Left ventricle myocardium superior (tissue), 1 donor: ENCODE measurements at places on chromosomes 5 and 9. TPM values are rescaled to one million over a fixed set of nuclear protein-coding genes. Genes with fewer than 3 reads are reported as not detected.
A peak's percentile ranks its signal among the peaks of the same experiment; 100 is the strongest.

DNA sequence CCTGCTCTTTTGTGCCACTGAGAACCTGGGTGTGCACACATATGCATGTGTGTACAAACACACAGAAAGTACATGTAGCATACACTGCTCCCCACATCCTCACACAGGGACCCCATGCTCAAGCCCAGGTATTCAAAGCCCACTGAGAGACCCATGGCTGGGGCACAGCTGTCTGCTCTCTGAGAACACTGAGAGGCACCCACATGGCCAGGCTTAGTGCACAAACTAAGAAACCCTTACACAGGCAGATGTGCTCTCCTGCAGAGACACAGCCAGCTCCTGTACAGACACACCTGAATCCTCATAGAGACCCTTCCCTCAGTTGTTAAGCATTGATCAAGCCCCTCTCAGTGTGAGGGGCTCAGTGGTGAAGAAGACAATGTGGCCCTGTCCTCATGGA, 92.5 kb downstream of the CACNA1B start:
- DNase-seq = peak; percentile 9

DNA sequence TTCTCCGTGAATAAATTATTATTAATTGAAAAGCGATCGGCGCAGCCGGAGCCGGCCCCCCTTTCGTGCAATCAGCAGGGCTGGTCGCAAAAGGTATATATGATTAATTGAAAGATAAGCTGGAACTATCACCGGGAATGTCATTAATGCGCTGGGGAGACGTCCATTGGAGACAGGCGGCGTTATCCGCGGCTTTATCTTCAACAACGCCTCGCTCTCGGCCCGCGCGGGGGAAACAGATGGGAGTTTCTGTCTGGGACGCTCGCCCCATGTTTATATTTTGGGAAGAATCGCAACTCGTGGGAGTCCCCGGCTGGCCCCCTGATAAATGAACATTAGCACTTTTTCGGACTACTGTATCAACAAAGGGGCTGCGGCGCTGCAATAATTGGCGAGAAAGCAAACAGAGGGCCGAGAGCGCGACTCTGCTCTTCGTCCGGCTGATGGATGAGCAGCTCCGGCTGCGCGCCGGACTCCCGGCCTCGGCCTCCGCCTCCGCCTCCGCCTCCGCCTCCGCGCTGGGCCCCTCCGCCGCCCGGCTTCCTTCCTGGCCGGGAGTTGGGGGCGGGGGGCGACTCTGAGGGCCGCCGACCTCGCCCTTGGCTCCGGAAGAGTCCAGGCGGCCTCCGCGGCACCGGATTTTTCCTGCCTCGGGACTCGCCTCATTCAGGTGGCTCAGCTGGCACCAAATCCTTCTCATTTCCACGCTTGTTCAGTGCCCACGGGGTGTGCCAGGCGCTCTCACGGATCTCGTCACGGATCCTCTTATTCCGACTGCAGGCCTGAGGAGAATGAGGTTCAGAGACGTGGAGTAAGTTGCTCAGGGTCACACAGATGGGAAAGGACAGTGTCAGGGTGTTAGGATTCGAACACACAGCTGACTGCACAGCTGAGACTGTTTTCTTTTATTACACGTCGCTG, 3.6 kb upstream of the NKX2-5 start:
- peak; percentile 42 for DNase-seq

GRCh38 chr9:126626127-126626925, 12.6 kb downstream of the LMX1B start:
- no peak for DNase-seq

- DNase-seq = no peak
These were observed 63.0 kb upstream of the ADAMTSL1 start for GRCh38 chr9:18410983-18411382.

- no peak for DNase-seq
These were observed 37.6 kb upstream of the MTAP start for GRCh38 chr9:21764846-21765245.

GRCh38 chr5:145056800-145057199, 778.3 kb downstream of the PRELID2 start:
- no peak for DNase-seq

DNA sequence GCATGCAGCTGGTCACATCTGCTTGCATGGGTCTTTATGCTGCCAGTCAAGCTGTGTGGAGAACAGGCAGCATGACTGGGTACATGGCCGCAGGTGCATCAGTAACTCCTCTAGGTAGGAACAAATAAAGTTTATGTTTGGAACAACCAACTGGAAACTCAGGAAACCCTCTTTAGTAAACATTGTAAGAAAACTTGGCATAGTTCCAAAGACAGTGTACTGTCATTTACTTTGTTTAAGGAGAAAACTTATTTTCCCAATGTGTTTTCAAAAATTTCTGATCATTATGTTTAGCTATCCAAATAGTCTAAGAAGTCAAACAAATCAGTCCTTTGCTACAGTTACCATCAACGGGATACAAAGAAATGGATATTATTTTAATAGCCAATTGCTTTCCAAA, 386.0 kb downstream of the CHSY3 start:
- DNase-seq = no peak

GRCh38 chr5:430214-430925, 12.6 kb upstream of the EXOC3 start:
- DNase-seq = no peak

GRCh38 chr5:58458141-58458742, 1.6 kb downstream of the PLK2 start:
- no peak for DNase-seq

DNA sequence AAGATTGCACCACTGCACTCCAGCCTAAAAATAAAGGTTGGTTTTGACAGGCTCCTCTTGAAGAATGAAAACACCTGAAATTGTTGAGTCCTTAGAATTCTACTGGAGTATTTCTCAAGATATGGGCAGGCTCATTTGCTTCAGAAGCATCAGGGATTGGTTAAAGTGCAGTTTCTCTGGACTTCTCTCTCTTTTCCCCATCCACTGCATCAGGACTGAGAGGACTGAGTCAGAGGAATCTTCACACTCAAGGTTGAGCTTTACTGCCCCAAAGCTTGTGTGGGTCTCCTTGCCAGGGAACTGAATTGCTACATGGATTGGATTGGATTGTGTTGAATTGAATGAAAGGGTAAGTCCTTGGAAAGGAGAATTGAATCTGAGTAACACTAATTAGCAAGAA, 7.5 kb upstream of the CCDC69 start:
- DNase-seq = no peak

DNA sequence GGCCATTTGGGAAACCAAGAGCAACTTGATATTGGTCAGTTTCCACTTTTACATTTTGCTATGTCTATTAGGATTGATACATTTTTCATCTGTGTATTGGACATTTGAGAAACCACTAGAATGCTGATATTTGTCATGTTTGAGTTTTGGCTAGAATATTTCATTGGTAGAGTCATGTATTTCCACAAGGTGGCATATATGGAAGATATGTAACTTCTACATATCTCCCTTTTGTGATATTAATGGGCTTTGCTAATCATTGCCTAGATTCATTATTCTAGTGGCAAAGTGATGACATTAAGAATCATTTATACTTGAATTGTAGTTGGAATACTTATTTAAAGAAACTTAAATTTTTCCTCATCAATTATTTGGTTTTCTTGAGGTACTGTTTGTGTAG, 692.9 kb upstream of the EDIL3 start:
- no peak for DNase-seq

- no peak for DNase-seq
These were observed 299.0 kb downstream of the FBXL7 start for GRCh38 chr5:15799014-15799413.

GRCh38 chr9:129932303-129933151, 97.3 kb downstream of the USP20 start:
- DNase-seq = no peak

GRCh38 chr9:98719055-98719454, 10.3 kb upstream of the GABBR2 start:
- DNase-seq = no peak

DNA sequence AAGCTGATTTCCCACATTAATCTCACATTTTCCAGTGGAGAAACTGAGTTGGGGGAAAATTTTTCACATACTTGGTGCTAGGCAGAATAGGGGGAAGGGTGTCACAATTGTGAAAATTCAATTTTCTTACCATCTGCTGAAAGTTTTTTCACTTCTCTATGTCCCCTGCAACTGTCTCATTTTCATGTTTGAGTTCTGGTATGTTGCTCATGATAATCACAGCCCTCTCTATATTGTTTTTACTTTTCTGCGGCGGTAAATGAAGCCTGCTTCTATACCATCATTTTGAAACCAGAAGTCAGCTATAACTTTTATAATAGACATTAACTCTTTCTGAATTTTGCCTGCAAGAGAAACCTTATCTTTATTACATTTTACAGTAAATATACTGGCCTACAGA, 1664.5 kb downstream of the EFNA5 start:
- no peak for DNase-seq

GRCh38 chr9:89958086-89958485, 353.3 kb downstream of the GADD45G start:
- no peak for DNase-seq

GRCh38 chr5:2579126-2579525, 172.4 kb downstream of the IRX2 start:
- DNase-seq = no peak

GRCh38 chr9:115599898-115600297, 481.9 kb upstream of the TNC start:
- no peak for DNase-seq

DNA sequence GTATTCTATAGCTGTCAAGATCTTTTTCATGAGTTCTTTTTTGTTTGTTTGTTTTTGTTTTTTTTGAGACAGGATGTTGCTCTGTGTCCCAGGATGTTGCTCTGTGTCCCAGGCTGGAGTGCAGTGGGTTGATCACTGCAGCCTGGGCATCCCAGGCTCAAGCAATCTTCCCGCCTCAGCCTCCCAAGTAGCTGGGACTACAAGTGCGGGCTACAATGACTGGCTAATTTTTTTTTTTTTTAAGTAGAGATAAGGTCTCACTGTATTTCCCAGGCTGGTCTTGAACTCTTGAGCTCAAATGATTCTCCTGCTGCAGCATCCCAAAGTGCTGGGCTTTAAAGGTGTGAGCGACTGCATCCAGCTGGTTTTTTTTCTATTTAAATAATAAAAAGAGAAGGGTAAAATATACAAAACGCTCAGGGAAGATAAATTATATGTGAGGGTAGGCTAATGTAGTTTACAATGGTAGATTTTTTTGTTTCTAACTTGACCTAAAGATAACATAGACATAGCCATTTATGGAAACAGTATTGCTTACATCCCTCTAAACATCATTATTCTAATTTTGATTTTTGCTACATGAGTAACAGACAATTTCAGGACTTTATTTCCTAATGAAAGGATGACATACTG, 21.9 kb downstream of the ERBIN start:
- no peak for DNase-seq

- DNase-seq = no peak
These were observed 102.5 kb downstream of the SREK1 start for GRCh38 chr5:66246608-66247007.

DNA sequence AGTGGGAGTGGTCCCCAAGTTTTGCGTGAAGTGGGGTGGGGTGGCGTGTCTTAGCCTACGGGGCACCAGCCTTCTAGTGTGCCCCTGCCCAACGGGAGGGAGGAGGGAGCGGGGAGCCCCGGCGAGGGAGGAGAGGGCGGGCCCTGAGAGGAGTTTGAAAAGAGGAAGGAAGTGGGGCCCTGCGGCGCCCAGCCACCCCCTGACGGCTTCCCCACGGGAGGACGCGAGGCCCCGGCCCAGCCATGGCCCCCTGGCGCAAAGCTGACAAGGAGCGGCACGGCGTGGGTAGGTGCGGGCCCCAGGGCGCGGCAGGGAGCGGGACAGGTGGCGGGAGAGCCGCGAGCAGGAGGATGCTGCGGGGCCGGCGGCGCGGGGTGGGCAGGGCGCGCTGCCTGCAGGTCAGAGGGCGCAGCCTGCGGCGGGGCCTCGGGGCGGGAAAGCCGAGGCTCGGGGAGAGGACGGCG, at the start of gene DOCK2:
DOCK2 (plus strand) TSS at position 191 of the 464 bp plus-strand sequence; CDS start at position 243, 52 bp downstream.
- DNase-seq = peak; percentile 74

FOXD4L5 gene
- total RNA-seq = not detected

APBA1 gene
- 1.7 TPM for total RNA-seq

PCDHGA6 gene
- total RNA-seq = 5.7 TPM

NR2F1 gene
- total RNA-seq = 1.9 TPM

ZNF300 gene
- 0.69 TPM for total RNA-seq

HTR4 gene
- total RNA-seq = not detected

PCDHGB4 gene
- total RNA-seq = 5.4 TPM

ZNF484 gene
- total RNA-seq = 4.5 TPM

TAF11L10 gene
- not detected for total RNA-seq

CTNNAL1 gene
- total RNA-seq = 77.9 TPM

CDK9 gene
- 48.4 TPM for total RNA-seq

IFNA21 gene
- not detected for total RNA-seq

LCN15 gene
- 0.59 TPM for total RNA-seq

MLANA gene
- not detected for total RNA-seq

MYMK gene
- not detected for total RNA-seq

AFAP1L1 gene
- 48.9 TPM for total RNA-seq

SMIM3 gene
- total RNA-seq = 15.2 TPM

SHOC1 gene
- not detected for total RNA-seq

IFNB1 gene
- total RNA-seq = not detected

HAPLN1 gene
- 0.05 TPM for total RNA-seq

MEGF10 gene
- total RNA-seq = 0.37 TPM

IL7R gene
- 1.5 TPM for total RNA-seq

BHMT2 gene
- total RNA-seq = 5.3 TPM

SV2C gene
- 0.05 TPM for total RNA-seq

TNFSF8 gene
- 0.77 TPM for total RNA-seq

SLC6A3 gene
- total RNA-seq = not detected

EGFL7 gene
- 63.8 TPM for total RNA-seq

PLAC8L1 gene
- 0.45 TPM for total RNA-seq

DOCK2 gene
- 7.5 TPM for total RNA-seq

LCP2 gene
- 7.1 TPM for total RNA-seq

ALDOB gene
- total RNA-seq = 0.35 TPM
